ENCODE measurements at places on chromosomes 12 and 14.

- no peak for DNase-seq
These were observed 118.7 kb upstream of the PTPRQ start for GRCh38 chr12:80325167-80325959.

DNA sequence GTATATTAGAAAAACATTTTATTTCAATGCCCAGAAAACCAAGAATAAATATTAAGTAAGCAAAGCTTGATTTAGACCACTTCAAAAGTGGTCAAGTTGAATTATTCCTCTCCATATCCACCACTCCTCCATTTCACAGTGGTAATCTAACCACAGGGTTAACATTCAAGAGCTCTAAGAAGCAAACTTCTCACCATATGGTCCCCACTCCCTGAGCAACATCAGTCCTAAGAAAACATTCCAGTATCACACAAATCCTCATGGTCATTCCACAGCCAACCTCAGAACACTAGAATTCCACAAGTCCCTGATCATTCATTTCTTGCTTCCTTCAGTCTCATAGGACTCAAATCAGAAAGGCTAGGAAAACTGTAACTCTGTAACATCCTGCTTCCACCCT is 47.9 kb downstream of the ST8SIA1 start:
- DNase-seq: no peak

DNA sequence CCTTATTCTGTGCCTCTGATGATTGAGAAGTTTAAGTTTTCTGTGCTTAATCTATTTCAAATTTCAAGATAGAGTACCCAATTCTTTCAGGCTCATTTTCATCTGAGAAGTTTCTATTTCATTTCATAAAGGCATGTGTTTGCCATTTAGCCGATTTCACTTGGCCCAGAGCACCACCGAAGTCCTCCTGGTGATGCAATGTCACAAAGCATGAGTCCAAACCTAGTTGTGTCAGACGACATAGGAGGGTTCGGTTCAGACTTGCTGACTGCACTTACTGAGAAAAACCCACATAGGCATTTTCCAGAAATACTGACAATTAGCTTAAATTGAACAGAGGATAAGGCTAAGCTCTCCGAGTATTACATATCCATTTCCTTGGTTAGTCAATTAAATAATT is 152.4 kb upstream of the FAR2 start:
- DNase-seq: no peak

- DNase-seq: no peak
These were observed 59.4 kb downstream of the PPHLN1 start for GRCh38 chr12:42385326-42385841.

All from CD8-positive, alpha-beta T cell (primary cell).